ENCODE measurements at places on chromosomes 4 and X.

DNA sequence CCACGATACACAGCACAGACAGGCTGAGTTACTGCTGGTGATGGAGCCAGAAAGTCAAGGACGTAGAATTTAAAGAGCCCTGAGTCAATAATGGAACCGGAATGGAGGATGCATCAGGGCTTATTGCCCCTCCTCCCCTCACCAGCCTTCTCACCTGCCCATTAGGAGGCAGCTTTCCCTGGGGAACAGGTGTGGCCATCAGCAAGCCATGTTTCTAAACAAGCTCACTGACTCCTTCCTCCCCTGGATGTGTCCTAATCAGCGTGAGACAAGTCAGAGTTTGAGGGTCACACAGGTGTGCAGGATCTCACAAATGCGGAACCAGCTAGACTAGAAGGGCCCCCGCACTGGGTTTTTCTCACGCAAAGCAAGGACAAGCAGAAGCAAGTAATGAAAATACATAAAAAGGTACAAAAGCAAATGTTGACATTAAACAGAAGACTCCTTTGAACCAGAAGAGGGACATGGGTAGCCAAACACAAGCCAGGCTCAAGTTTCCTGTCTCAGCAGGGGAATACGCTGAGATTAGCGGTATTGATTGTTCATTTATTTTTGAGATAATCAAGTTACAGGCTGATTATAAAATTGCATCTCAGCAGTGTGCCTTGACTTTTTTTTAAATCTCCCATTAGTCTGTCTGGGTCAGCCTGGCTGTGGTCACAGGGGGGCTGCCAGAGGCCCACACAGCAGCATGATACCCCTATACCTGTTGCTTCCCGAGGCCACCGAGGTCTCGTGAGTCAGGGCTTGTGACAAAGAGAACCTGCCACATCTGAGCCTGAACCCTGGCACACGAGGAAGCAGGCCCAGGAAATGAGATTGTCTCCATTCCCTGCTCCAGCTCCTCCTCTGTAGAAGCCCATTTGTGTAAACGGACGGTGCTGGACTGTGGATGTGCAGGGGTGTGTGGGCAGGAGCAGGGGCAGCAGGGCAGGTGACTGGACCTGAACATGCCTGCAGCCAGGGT, 37.4 kb downstream of the CCKAR start:
- DNase-seq, result no peak

- DNase-seq, result no peak
Observed at GRCh38 chr4:47659342-47659741, 174.3 kb downstream of the ATP10D start.

DNA sequence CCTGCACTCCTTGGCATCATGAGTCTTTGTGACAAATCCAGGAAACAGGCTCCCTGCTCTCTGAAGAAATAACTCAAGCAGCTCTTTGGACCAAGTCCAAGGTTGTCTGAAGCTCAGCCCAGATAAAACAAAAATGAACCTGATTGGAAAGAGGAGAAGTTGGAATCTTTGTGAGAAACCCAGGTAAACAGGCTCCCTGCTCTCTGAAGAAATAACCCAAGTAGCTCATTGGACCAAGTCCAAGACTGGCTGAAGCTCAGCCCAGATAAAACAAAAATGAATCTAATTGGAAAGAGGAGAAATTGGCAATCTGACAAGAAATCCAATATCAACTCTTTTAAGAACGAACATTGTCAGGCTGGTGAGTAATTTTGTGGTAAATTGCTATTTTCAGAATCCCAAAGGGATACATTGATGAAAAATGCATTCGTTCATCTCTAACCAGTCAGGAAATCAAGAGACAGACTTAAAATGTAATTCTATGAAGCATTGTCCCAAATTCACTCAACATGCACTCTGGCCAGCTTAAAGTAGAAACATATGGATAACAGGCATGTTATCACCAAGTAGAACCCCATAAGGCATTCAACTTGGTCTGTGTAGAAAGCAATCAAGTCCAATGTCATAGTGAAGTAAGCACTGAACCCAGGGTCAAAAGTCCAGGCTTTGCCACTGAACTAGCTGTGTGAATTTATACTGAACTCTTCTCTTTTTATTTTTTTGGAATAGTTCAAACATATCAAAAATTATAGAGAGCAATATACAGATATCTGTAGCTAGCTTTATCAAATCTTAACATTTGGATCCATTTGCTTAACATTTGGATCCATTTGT, 16.8 kb upstream of the NFXL1 start:
- no peak for DNase-seq

DNA sequence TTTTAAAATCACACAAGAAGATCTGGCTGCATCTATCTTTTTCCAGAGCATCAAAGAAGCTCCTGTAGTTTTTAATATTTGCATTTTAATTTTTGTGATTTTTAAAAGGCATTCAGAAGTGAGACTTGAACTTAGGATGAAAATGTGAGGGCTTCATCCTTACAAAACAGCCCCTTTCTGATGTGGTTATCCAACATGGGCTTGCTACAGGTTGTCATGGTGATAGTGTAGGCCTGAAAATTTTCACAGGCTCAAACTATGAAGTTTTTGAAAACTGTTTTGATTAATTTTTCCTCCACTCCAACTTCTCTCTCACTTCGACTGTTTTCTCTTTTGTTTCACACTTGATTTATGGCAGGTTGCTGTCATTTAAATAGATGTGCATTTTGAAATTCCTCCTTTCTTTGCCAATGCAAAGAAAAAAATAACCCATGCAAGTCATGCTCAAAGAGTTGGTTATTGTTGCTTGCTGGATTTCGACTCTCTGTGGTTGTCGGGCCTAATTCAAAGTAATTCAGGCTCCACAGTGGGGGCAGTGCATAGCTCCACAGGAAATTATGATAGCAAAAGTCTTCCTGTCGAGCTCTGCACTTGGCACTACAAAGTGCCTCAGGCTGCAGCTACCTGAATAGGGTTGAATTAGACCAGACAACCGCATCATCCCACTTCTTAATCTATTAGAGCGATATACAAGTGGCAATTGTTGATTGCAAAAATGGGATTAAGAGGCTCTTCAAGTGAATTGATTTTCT, 201.0 kb upstream of the GPR101 start:
- DNase-seq, result no peak

- no peak for DNase-seq
Observed at GRCh38 chr4:164359881-164360280, 394.1 kb upstream of the SMIM31 start.

DNA sequence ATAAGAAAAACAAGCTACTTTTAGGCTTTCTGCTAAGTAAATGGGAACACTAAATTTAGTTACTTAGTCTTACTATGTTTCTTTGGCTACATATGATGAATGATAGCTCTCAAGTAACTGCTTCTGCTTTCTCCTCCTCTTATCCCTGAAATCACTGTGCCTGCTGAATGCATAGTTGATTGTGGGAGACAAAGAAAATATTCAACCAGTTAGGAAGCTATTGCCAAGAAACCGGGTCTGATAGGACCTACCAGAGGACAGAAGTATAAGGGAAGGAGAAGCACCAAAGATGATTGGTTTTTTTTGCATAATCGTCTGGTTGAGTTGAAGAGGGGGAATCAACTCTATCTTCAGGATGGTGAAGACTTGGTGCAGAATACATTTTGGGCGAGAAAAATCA, 28.0 kb upstream of the NDUFC1 start:
- no peak for DNase-seq

DNA sequence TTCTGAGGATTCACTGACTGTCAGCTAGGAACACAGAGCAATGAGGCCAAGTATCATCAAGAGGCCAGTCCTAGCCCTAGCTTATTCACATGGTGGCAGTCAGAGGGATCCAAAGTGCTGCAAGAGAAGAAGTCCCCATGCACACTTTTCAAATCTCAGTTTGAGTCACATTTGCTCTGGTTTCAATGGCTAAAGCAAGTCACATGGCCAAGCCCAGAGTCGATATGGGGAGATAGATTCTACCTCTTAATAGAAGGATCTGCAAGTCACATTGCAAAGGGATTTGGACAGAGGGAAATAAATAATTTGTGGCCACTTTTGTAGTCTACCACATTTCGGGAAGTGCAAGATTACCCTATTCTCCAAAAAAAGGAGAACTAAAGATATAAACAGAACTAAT, 3.7 kb upstream of the LCORL start:
- DNase-seq, result no peak

GRCh38 chr4:128718768-128719167, 90.7 kb upstream of the JADE1 start:
- no peak for DNase-seq

GRCh38 chrX:120560405-120560841, 339 bp downstream of the CUL4B start:
- peak; percentile 37 for DNase-seq

DNA sequence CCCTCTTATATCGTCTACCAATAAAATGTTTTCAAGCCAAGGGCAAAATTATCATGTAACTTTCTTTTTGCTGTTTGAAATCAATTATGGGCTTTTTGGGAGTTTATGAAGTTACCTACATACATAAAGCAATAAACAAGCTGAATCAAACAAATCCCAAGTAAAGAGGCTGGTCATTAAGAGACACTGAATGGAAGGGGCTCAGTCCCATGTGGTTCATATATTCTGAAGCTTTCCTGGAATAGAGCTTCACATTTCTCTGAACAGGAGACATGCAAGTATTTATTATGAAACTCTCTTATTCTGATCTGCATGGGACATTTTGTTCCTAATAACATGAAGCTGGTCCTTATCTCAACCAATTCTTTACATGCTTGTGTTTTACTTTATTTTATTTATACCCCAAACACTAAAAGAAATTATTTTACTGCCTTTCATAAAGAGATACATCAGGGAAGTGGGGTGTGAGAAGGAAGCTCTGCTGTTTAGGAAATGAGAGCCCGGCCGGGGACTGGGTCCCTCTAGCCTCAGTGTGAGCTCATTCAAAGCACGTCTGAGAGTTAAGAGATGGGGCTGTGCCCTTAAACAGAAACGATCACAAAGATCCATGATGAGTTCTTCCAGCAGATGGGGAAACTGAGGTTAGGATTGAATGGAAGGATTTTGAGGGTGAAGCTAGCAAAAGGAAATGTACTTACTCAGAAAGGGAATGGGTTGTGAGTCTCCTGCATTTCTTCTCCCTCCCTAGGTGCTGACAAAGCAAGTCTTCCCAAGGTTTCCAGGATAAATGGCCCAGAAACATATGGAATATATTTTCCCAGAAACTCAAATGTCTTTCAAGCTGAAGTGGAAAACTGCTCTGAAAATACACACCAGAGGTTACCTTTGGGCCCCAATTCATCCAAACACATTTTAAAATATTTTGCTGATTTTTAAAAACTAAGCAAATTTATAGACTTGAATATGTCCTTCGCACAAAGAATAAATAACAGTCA, 93.1 kb upstream of the LNX1 start:
- DNase-seq, result no peak

DNA sequence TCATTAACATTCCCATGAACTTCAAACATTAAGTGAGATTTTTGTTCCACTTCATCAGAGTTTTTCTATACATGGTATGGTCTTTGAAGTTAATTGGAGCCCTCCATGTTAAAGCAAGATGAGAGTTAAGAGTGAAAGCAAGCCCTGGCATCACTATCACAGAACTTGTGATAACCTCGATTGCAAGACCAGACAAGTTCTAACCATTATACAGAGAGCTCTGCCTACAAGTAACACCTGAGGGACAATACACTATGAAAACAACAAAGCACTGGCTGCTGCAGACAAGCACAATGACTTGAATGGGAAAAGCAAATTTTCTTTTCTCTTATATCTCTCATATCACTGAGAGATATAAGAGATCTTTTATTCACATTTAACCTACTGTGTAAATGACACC, 126.6 kb upstream of the GYPA start:
- no peak for DNase-seq

- peak; percentile 76 for DNase-seq
Observed at GRCh38 chr4:113278324-113278934, 229.0 kb downstream of the ANK2 start.

- DNase-seq, result no peak
Observed at GRCh38 chr4:170938588-170938987, 848.8 kb upstream of the AADAT start.

GRCh38 chr4:121484633-121485032, 103.8 kb upstream of the QRFPR start:
- DNase-seq, result no peak

- DNase-seq, result no peak
Observed at GRCh38 chr4:45621971-45622370, 501.9 kb downstream of the GABRG1 start.

DNA sequence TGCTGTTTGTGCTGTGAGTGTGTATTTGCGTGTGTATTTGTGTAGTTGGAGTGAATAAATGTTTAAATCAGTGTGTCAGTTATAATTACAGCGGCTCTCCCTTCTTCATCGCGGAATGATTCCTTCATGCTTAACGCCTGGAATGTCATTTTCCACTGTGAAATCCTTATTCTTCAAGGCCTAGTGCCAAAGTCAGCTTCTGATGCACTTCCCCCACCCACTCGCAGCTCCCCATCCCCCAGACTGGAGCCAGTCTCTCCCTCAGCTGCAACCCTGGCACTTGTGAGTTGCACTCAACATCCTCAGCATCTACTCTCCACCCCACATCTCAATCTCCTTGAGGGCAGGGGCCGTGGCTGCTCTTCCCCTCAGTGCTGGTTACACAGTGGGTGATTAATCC, 583.0 kb downstream of the BCOR start:
- DNase-seq, result no peak

Data from stimulated activated naive CD8-positive, alpha-beta T cell treated with anti-CD3 and anti-CD28 coated beads, Interleukin-15, Interleukin-2, amounts not matched to agents 100 U/mL and 50 U/mL, for 24 hours (primary cell).